ENCODE measurements at places on chromosomes 7 and 10.

GRCh38 chr10:22911889-22912762, 15.7 kb upstream of the ARMC3 start:
- no peak for DNase-seq

- DNase-seq: no peak
Observed at GRCh38 chr7:101782896-101783295, 34.5 kb upstream of the CUX1 start.

GRCh38 chr7:2843191-2843685, 870 bp downstream of the GNA12 start:
- DNase-seq: no peak

GRCh38 chr7:127844707-127845331, 186.4 kb downstream of the LRRC4 start:
- DNase-seq: peak; percentile 62

GRCh38 chr10:127600479-127600878, 51.4 kb downstream of the NPS start:
- no peak for DNase-seq

- no peak for DNase-seq
Observed at GRCh38 chr10:68302871-68303270, 29.0 kb upstream of the HNRNPH3 start.

DNA sequence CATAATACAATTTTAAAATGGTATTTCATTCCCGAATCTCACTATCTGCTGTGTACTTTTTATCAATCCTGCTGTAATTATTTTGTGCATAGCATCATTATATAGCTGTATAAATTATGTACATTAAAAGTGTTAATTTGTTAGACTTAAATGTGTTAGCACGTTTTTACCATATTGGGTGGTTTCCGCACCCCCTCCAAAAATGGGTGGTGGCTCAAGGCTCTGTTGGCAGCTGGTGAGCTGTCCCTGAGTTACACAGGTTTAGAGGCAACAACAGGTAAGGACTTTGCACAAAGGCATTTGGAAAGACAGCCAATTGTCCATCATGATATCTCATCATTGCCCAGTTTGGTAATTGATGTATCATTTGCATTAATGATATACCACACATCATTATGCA, 18.6 kb upstream of the LMTK2 start:
- DNase-seq: no peak

- DNase-seq: peak; percentile 49
Observed at GRCh38 chr10:68348265-68348741, 15.6 kb upstream of the PBLD start.

DNA sequence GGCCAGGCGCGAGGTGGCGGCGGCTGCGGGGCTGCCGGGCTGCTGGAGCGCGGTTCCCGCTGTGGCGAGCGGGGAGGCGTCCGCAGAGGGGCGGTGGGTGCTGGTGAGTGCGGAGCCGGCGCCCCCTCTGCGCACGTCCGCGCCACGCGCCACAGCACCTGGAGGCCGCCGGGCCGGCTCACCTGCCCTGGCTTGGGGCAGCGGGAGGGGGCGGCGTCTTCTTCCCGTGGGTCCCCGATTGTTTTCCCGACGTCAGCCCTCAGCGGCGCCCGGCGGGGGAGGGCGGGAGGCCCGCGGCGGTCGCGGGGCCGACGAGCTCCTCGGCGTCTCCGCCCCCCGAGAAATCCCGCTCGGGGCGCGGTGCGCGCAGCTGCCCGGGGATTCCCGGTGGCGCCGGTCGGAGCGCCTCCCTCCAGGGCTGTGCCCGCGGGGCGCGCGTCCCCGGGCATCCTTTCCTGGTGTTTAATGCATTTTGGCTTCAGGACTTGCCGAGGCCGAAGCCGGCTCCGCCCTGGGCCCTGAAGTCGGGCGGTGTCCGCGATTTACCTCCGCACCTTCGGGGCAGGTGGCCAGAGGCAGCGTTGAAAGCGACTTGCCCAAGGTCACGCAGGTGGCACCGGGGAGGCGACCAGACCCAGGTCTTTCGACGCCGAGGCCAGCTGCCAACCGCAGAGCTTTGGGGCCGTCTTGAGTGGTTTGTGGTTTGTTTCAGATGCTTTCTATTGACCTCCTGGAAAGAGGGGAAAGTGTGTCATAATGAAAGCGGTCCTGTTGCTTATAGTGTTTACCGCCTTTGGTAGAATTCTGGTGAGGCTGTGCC, 561 bp downstream of the PLEKHA1 start:
- peak; percentile 18 for DNase-seq

- DNase-seq: no peak
Observed at GRCh38 chr10:86553639-86554038, 32.0 kb upstream of the WAPL start.

- DNase-seq: no peak
Observed at GRCh38 chr7:46461334-46461777, 540.3 kb upstream of the IGFBP3 start.

- DNase-seq: peak; percentile 1
Observed at GRCh38 chr10:88800152-88801125, 2.1 kb upstream of the LIPM start.
